GM18507 (cell line): ENCODE measurements at places on chromosomes 11 and 22.

DNA sequence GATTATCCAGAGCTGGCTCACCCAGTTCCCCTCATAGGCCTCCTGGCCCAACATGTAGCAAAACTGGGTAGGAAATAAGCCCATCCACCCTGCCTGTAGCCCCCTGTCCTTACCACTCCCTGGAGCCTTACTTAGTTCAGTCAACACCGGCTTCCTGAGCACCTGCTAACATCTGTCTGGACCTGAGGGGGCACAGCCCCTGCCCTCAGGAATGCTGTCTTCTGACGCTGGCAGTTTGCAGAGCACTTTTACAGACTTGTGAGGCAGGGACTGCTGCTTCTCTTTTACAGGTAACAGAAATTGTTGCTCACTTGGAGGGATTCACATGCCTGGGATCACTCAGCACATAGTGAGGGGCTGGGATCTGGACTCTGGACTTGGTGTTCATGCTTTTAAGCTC, 152.0 kb upstream of the TBCEL start:
- DNase-seq: no peak

DNA sequence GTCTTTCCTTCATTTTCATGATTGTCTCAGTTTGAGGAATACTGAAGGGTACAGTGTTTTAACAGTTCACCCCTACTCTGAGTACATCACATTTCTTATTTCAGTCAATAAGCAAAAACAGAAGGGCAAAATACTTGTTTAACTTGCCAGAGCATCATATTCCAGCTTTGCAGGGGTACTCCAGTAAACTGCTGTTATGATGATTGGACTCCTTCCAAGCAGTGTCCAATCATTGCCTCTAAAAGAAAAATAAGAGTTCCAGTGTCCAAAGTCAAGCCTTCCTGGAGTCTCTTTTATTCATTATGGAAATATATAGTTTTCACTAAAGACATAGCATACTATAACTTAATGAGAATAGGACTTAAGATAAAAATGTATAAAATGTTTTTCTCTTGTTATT, 105.1 kb downstream of the FANCF start:
- no peak for DNase-seq

DNA sequence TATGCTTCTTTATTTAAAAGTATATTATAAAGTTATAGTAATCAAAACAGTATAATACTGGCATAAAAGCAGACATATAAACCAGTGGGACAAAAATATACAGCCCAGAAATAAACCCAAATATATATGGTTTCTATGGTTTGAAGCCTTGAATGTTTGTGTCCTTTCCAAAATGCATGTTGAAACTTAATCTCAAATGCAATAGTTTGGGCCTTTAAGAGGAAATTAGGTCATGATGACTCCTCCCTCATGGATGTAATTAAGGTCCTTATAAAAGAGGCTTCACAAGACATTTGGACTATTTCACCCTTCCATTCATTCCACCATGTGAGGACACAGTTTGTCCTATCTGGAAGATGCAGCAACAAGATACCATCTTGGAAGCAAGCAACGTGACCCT, at the start of gene MS4A6E:
Gene MS4A6E, plus strand, starts transcription at position 301 of the 400 bp plus-strand sequence. CDS start 7,641 bp downstream, outside the sequence.
- DNase-seq: no peak

DNA sequence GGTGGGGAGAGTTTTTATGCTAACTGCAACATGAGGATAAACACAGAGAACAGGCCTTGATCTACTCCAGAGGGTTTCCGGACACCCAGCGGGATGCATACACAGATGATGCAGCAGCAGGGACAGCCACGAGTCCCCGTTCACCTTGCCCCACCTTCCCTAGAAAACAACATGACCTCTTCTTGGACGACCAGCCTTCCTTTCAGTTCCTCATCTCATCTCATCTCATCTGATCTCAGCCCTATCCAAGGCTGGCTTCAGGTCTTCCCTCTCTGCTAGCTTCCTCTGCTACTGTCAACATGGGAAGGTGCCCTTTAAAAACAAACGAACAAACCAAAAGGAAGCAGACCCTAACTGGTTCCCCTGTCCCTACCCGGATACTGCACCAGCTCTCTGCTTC, 1356.2 kb downstream of the TBC1D22A start:
- DNase-seq: no peak

- DNase-seq: no peak
These were observed 369.4 kb upstream of the ISX start for GRCh38 chr22:34696557-34696956.

DNA sequence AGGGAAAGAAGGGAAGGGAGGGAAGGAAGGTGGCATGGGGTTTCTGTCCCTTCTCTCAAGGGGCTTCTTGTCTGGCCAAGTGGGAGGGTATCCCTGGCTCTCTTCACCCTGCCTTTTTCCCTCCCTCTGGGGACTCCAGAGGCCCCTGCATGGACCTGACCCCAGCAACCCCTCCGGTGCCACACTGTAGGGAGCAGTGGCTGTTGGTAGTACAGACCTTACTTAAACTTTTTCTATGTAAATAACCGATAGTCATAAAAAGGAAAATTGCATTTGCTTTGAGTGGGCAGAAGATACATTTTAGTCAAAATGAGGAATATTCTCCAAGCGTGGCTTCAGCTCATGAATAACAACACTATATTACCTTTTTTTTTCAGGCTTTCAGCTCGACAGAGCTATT, 1384.0 kb downstream of the BRD1 start:
- DNase-seq: no peak

DNA sequence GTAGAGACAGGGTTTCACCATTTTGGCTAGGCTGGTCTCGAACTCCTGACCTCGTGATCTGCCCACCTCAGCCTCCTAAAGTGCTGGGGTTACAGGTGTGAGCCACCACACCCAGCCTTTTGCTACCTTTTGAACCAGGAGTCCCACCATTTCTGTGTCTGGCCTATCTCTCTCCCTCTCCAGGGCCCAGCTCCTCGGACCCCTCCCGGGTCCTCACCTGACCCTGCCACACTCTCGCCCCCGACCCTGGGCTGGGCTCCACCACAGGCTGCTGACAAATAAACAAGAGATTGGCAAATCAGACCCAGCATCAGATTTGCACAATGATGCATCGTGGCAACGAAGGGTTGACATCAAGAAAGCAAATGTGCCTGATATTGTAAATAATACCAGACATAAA, 8.8 kb downstream of the KRTAP5-5 start:
- no peak for DNase-seq

DNA sequence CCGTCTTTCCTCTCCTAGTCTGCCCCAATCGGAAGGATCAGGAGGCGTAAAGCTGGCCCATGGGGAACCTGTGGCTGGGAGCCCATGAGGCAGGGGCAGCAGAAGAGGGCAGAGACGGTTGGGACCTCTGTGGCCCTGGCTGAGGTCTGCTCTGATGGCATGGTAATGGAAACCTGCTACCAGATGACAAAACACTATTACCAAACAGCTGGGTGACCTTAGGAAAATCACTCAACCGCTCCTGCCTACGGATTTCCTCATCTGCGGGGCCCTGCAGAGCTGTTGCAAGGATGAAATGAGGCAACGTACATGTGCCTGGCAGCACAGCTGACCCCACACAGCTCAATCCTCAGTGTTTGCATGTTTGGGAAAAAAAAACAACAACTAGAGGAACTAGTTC, 4.6 kb downstream of the AP5B1 start:
- no peak for DNase-seq

DNA sequence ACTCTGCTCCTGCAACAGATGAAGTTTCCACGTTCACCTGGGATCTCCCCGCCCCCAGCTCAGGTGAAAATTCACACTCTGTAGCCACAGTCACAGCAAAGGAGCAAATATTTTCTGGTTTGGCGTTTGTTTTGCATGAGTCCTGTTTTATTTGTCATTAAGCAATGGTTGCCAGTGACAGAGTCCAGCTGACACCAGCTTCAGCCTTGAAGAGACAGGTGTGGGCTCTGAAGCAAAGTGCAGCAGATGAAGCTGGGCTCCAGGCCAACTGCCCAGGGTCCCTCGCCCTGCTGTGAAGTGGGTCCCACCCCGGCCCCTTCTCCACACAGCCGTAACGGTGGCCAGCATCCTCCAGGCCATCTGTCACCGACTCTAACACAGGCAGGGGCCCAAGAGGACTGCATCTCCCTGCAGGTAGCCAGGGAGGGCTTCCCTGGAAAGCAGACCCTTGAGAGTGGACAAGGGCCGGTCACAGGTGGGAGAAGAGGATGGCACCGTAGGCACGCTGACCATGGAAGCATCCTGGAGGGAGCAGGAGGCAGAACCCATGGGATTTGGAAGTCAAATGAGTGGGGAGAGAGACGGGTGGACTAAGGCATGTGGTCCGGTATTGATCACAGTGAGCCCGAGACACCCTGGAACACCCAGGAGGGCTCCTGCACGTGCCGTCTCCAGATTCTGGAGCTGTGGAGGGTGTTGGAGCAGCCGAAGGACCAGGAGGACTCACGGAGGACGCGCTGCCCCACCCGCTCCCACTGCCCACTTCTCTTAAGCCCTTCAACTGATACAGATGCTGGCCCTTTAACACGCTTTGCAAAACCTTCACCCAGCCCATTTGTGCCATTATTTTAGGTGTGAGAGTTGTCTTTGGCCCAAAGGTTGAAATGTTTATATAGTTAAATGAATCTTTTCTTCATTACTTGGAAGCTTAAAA, 294.5 kb downstream of the BRD1 start:
- DNase-seq: no peak

- DNase-seq: no peak
These were observed 1.8 kb upstream of the SNU13 start for GRCh38 chr22:41690476-41690875.

GRCh38 chr22:27157666-27158370, 500.4 kb downstream of the MIAT start:
- no peak for DNase-seq

- no peak for DNase-seq
These were observed 65.4 kb downstream of the SMIM38 start for GRCh38 chr11:69221086-69221485.

DNA sequence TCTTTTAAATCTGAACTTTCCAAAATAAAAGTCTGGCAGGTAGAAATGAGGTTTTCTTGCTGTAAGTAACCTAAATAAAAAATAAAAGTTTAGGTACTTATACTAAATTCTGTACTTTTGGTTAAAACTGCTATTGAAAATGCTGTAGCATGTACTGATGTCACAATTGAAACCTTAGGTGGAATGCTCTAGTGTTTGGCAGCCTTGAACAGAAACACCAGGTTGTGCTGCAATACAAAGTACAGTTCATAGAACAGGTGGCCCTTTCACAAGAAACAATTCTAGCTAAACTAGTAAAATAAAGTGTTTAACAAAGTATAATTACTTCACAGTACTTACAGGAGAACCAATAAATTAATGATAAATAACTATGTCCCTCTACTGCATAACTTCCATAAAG, 25.1 kb downstream of the NPAT start:
- DNase-seq: no peak

- DNase-seq: no peak
These were observed 101.1 kb upstream of the SPON1 start for GRCh38 chr11:13861411-13861810.

DNA sequence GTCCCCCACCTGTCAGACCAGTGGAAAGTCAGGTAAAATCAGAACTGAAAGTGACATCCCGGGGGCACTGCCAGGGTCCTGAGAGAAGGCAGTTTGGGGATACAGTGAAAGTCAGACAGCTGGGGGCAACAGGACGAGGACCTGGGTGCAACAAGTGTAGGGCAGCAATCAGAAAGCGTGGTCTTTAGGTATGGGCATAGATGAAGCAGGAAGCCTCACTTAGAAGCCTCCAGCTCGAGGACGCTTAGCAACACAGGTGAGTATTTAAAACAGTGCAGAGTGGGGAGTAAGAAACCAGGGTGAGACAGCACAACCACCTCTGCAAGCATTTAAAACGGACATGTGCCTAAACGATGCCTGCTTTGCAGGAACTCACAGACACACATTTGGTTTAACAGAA, 64.6 kb upstream of the POU2AF1 start:
- DNase-seq: no peak

DNA sequence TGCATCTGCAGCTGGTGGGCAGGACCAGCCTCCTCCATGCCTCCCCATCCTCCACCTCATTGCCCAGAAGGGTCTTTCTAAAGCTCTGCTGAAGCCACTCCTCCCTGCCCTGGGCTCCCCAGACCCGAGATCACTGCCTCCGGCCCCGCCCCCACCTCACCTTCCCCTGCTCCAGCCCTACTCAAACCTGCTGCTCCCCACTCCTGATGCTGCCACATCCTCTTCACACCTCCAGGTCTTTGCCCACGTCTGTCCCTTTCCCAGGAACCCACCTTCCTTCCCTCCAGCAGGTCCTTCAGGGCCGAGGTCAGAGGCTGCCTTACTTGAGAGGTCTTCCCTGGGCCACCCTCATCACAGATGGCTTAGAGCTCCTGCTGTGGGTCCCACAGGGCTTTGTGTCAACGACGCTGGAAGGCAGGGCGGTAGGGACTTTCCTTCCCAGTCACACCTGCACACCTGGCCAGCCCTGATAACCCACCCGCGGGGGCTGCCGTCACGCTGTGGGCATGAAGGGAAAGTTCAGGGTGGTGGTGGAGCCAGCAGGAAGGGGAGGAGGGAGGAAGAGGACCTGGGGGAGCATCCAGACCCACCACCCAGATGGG, 11.9 kb downstream of the WNT7B start:
- DNase-seq: no peak
